Caki2 (cell line): ENCODE measurements at places on chromosomes 1 and 21.

DNA sequence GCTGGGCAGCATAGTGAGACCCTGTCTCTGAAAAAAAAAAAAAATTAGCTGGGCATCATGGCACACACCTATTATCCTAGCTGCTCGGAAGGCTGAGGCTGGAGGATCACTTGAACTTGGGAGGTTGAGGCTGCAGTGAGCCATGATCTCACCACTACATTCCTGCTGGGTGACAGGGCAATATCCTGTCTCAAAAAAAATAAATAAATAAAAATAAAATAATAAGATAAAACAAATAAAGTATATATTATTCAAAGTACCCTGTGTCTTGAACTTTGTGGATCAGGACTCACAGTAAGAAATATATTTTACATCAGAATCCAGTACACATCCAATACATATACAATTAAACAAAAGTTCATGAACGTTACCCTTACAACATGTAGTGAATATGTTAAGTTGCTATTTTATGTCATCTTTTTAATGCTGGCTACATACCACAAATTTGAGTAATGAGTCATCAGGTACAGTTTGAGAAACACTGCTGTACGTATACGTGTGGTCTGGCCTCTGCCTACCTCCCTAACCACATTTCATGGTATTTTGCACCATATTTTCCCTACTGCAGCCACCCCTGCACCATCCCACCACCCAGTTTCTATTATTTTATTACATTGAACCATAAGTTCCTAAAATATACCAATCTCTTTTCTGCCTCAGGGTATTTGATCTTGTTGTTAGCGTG is 4.4 kb downstream of the NME7 start:
- peak; percentile 37 for DNase-seq

- peak; percentile 34 for DNase-seq
These were observed 33.0 kb downstream of the URB1 start for GRCh38 chr21:32359719-32360260.

- DNase-seq: no peak
These were observed 55.0 kb upstream of the RIPK4 start for GRCh38 chr21:41821756-41822431.

GRCh38 chr21:46119637-46120271 is 21.8 kb downstream of the COL6A2 start:
- DNase-seq: no peak

- no peak for DNase-seq
These were observed 23.4 kb downstream of the VAV3 start for GRCh38 chr1:107941531-107941930.

GRCh38 chr21:18725653-18726052 is 322.1 kb upstream of the TMPRSS15 start:
- DNase-seq: no peak
